T-cell (primary cell): ENCODE measurements at places on chromosomes 4 and X.

- DNase-seq: peak; percentile 69
Observed at GRCh38 chr4:153115322-153116290, 88.6 kb upstream of the TRIM2 start.

- DNase-seq: no peak
Observed at GRCh38 chrX:132716006-132716405, 227.2 kb upstream of the MBNL3 start.

GRCh38 chr4:150722908-150723362, 141.0 kb downstream of the MAB21L2 start:
- no peak for DNase-seq

DNA sequence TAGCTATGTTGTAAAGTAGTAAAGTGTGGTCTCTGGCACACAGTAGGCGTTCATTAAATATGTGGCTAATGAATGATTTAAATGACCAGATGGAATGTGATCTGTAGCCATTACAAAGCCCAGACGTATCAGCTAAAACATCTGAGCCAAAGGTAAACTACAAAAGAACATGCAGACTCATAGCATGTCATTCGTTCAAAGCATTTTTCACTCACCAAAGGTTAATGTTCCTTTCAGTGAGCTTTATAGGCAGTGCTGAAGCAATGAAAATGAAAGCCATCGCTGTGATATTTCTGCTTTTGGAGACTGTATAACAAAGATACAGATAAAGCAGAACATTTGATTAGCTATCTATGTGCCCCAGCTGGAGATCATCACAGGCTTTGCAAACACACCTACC, 50.5 kb downstream of the F9 start:
- no peak for DNase-seq

DNA sequence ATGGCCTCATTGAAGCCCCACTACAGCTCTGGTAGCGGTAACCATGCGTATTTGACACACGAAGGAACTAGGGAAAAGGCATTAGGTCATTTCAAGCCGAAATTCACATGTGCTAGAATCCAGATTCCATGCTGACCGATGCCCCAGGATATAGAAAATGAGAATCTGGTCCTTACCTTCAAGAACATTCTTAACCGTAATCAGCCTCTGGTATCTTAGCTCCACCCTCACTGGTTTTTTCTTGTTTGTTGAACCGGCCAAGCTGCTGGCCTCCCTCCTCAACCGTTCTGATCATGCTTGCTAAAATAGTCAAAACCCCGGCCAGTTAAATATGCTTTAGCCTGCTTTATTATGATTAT, 876 bp downstream of the HPRT1 start:
- no peak for DNase-seq

DNA sequence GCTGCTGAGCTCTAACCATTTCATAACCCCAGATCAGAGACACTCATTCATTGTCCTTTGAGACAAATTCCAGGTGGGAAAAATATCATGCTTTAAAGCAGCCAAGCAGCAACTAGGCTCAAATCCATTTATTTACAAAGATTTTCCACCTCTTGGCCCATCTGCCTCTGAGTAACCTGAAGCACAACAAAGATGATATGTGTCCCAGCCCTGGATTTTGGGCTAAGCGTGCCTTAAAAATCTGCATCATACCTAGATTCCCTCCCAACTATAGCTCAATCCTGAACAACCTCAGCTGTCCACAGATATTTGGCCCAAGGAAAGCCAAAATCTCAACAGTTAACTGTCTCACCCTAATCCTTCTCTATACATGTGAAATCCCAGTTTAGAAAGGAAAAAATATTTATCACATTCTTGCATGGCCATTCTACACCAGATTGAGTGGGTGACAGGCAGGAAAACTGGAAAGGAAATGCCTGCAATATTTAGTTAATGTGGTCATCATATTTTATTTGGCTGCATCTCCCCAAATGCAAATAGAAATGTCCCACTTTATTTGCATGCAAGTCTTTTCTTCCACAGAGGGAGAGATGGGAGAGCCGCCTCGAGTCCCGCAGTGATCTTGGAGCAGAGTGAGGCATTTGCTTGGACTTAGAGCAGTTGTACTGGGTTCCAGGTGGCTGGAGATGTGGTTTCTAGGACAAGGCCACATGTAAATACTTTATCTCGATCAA, 146.4 kb upstream of the EOLA2 start:
- no peak for DNase-seq
